ENCODE measurements at places on chromosomes 1 and 21. TPM values are rescaled to one million over a fixed set of nuclear protein-coding genes. Genes with fewer than 3 reads are reported as not detected.

Gene LCE3D
- total RNA-seq = not detected

Gene FCRLA
- total RNA-seq = 0.88 TPM

Gene KCNC4
- total RNA-seq = 2.3 TPM

Gene SYTL1
- 40.3 TPM for total RNA-seq

Gene PLEKHO1
- 113 TPM for total RNA-seq

Gene VAV3
- total RNA-seq = 8.8 TPM

Gene ADORA3
- total RNA-seq = not detected

DNA sequence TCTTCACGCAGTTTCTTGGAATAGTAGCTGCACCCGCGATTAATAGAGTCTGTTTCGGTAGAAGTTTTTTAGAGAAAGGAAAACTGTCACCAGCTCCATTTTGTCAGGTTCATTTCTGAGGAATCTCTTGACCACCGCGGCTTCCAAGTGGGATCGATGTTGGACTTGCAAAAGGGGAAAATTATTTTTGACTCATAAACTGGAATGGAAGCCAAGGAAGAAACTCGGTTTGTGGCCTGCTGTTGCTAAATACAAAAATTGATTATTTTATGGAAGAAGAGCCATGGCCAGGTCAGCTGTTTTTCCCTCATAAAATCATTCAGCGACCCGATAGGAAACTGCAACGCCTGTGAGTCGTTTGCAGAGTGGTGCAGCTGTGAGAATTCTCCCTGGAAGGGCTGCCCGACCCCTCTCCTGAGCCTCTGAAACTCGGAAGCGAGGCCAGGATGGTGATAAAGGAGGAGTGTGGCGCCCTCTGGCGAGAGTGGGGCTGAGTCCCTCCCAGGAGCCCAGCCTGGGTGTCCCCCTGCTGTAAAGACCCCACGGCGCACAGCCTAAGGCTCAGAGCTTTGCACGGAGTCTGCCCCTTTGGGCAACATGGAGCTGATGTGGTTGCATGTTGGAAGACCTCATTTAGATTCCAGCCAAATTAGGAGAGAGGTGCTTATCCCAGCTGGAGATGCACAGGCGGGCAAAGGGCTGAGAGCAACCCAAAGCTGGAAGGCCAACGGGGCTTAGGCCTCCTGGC, 83.6 kb upstream of the SLC25A33 start:
- DNase-seq = no peak

DNA sequence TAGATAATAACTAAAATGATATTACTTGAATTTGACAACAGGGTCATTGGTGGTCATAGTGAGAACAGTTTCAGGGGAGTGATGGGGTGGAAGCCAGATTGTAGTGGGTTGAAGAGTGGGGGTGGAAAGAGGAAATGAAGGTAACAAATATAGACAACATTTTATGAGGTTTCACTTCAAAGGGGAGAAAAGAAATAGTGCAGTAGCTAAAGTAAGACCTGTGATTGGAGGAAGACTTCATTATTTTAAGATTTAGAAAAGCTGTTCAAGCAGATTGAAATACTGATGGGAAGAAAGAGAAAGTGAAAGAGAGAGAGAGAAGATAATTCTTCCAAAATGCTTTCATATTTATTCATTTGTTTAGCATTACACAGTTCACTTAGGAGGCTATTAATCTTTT, 52.0 kb upstream of the KCNA3 start:
- DNase-seq = no peak

GRCh38 chr1:78884685-78885452, 121.7 kb downstream of the ADGRL4 start:
- no peak for DNase-seq

DNA sequence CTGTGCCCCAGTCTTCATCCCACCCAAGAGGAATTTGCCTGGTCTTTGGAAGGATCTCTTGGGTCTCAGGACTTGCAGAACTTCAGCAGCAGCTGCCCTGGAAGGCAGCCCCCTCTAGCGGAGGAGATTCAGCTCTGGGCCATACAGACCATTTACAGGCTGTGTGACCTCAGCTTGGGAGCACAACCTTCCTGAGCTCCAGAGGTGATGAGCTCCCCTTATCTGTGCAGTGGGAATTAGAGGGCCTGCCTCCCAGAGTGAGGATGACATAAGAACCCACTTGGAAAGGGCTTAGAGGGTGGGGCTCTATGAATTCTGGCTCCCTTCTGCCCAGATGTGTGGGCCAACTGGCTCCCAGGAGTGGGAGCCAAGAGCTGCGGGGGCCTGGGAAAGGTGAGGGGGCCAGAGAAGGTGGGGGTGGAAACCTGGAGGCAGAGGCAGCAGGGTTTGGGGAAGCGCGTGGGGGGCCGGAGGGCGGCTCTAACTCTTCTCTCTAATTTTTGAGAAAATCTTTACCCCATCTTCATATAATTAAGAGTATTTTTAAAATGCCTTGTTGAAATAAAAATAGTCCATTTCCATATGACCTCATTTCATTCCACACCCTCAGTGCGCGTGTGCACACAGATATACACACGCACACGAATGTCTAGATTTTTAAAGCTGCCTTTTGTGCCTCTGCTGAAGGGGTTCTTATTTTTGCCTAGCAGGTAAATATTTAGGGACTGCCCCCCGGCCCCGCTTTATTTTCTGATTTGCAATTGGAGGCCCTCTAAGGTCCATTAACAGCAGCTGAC, 21.5 kb downstream of the EPHB2 start:
- no peak for DNase-seq
